ENCODE measurements at places on chromosomes 7 and 10. TPM values are rescaled to one million over a fixed set of nuclear protein-coding genes. Genes with fewer than 3 reads are reported as not detected.
A peak's percentile ranks its signal among the peaks of the same experiment; 100 is the strongest.

GIMAP8 gene
- total RNA-seq, result 67.5 TPM

MBL2 gene
- not detected for total RNA-seq

PAPOLB gene
- 0.07 TPM for total RNA-seq

DYNC1I1 gene
- 3.3 TPM for total RNA-seq

LRRC61 gene
- 0.39 TPM for total RNA-seq

GRCh38 chr7:34752929-34753328, 94.9 kb downstream of the NPSR1 start:
- DNase-seq, result no peak
- H3K4me3 ChIP-seq, result no peak overlapping the region
- no peaks in the 10 kb centered on the region for H3K27me3 ChIP-seq
- peaks cover 12% of the 10 kb centered on the region for H3K4me1 ChIP-seq

GRCh38 chr7:99305473-99306260, 20.0 kb upstream of the ARPC1A start:
- no peaks in the 10 kb centered on the region for H3K36me3 ChIP-seq
- no peak overlapping the region for H3K27ac ChIP-seq
- no peak overlapping the region for H3K4me3 ChIP-seq

- no peaks in the 10 kb centered on the region for H3K27me3 ChIP-seq
- H3K36me3 ChIP-seq, result no peaks in the 10 kb centered on the region
- H3K4me3 ChIP-seq, result no peak overlapping the region
- DNase-seq, result no peak
- peaks cover 5% of the 10 kb centered on the region for H3K4me1 ChIP-seq
- H3K27ac ChIP-seq, result no peak overlapping the region
Measured at GRCh38 chr7:96033009-96033598, 260.8 kb downstream of the DYNC1I1 start.

DNA sequence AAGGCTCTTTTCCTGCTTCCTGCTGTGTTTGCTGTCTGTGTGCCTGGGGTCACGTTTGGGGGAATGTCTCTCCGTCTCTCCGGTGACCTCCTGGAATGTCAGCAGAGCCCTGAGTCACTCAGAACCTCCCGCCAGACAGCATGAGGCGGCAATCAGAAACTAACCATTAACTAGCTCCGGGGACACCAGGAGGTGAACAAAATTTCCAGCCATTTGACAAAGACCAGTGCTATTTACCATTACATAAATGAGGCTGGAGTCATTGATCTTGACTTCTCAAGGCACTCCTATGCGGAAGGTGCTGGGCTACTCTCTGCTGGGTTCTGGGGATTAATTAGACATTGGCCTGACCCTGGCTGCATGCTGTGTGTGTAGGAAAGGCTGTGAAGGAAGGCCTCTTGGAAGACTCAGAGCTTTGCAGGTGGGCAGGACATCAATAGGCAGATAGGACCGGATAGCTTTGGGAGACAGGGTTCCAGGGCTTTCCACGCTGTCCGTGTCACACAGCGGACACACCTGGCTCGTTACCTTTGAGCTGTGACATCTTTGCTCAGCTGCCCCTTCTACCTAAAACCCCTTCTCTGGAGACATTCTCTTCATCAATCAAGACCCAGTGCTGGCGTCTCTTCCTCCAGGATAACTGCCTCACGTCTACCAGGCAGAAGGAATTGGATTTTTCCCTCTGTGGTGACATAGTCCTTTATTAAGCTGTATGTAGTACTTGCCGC, 77.0 kb downstream of the PFKFB3 start:
- DNase-seq, result peak; percentile 32
- H3K4me3 ChIP-seq, result no peak overlapping the region
- no peaks in the 10 kb centered on the region for H3K27me3 ChIP-seq
- H3K36me3 ChIP-seq, result no peaks in the 10 kb centered on the region

DNA sequence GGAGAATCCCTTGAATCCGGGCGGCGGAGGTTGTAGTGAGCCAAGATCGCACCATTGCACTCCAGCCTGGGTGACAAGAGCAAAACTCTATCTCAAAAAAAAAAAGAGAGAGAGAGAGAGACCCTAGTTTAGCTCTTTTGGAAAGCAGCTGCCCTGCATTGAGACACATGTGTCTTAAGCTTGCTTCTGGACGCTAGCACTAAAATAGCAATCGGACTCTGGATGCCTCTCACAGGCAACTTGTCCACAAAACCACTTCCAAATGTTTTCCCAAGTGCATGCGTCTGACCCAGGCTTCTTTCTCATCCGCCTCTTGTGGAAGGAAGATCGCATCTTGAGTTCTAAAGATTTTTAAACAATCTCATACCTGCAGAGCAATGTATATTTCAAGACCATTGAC, 182.7 kb downstream of the CUX1 start:
- no peaks in the 10 kb centered on the region for H3K36me3 ChIP-seq
- H3K4me1 ChIP-seq, result no peaks in the 10 kb centered on the region
- H3K27me3 ChIP-seq, result no peaks in the 10 kb centered on the region
- H3K4me3 ChIP-seq, result no peak overlapping the region

DNA sequence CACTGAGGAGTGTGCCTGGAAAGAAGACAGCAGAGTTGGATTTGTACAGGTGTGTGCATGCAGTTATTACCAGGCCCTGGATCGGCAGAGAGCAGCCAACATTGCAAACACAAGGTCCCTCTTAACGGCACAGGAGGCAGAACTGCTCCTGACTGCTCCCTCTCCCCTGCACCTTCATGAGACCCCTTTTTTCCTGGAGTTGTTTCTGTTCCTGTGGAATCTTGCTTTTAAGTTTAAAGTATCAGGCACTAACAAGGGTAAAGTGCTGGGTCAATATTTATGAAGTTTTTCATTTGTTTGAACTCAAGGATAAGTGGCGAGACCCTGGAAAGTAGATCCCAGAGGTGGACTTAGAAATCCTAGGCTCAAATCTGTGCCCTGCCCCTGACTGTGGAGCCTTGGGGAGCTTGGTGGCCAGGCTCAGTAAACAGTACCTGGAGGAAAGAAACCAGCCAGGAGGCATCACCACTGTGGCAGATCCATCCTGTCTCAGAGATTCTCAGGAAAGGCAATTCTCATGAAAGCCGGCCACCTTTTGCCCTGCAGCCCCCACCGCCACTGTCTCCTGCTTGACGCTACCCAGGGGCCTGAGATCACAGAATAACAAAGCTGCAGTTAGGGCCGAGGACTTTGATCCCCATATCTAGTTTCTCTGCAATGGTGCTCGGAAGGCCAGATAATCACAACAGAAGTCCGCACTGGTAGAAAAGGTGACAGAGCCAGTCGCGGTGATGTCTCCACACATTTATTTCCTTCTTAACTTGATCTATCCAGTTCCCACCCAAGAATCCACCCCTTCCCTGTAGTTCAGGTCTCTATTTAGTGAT, 36.7 kb downstream of the DDC start:
- H3K4me1 ChIP-seq, result peaks cover 7% of the 10 kb centered on the region
- no peak for DNase-seq
- peaks cover 4% of the 10 kb centered on the region for H3K27me3 ChIP-seq
- H3K4me3 ChIP-seq, result no peak overlapping the region

DNA sequence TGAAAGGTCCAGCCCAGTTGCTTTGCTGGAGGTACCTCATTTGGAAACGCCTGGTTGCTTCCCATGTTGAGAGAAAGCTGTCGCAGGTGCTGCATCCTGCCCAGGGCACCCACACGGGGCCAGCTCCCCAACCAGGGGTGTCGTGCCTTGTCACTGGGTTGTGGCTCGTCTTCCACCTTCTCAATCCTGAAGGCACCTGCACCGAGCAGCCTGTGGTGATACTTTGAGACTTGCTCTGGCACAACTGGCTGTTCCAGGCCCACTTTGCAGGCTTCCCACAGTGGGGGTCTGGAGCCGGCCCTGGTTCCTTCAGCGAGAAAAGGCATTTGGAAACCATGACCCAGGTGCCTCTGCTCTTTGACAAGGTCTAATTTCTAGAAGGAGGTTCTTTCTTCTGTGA, 197.3 kb upstream of the PPP2R2D start:
- no peaks in the 10 kb centered on the region for H3K36me3 ChIP-seq
- H3K4me1 ChIP-seq, result no peaks in the 10 kb centered on the region
- H3K27me3 ChIP-seq, result no peaks in the 10 kb centered on the region
- H3K27ac ChIP-seq, result no peak overlapping the region

DNA sequence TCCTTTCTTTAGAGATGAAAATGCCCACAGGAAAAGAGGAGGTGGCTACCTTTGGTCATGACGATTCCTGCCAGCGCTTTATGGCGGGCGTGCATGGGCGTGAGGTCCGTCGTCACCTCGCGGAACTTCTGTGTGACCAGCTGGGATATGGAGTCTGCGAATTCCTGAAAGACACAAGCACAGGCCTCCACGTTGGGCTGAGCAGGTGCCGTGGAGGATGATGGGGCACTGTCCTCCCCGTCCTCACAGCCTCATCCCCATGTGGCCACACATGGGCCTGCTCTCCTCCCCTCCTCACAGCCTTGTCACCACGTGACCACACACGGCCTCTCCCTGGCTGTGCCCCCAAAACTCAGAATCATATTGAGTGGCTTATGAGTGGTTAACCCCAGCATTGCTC, 214.7 kb downstream of the WDR37 start:
- no peak overlapping the region for H3K27ac ChIP-seq
- H3K27me3 ChIP-seq, result no peaks in the 10 kb centered on the region
- no peak for DNase-seq

DNA sequence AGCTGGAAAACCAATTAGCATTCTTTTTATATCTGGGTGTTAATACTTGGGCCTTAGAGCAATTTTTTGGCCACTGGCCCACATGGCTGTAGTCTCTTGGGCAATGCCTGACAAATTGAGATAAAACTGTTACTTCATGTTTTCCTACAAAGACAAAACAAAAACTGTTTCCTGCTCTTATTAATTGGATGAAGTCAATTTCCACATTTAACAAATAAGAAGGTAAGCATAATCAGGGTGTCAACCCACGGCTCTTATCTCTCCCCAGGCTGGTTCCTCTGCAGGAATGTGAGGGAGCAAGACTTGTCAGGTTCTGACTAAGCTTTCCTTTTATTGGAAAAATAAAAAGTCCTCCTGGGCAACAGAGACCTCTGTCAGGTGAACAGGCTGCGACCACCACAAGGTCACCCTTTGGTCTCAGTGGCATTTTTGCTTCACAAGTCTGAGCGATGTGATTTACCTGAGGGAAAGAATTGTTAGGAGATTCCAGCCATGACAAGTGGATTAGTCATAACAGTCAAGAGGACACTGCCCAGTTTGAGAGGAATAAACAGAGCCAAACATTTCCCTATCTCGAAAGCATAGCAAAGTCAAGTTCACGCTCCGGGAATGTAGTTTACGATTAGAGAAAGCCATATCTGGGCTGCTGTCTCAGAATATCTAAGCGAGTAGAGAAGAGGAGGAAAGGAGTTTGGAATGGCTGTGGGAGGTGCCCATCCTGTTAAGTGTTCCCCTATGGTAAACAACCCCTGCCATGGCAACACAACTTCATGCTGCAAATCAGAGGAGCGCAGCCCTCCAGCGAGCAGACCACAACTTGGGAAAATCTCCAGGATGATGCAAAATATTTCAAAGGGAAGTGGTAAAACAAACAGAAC, 144.4 kb downstream of the TES start:
- H3K4me3 ChIP-seq, result no peak overlapping the region
- H3K4me1 ChIP-seq, result peaks cover 63% of the 10 kb centered on the region
- peak; percentile 99 for DNase-seq

GRCh38 chr10:35223016-35223415, 96.4 kb downstream of the CREM start:
- DNase-seq, result no peak
- H3K27me3 ChIP-seq, result no peaks in the 10 kb centered on the region
- H3K4me1 ChIP-seq, result peaks cover 21% of the 10 kb centered on the region
- H3K27ac ChIP-seq, result no peak overlapping the region
- H3K4me3 ChIP-seq, result no peak overlapping the region
- H3K36me3 ChIP-seq, result no peaks in the 10 kb centered on the region

- peaks cover 6% of the 10 kb centered on the region for H3K36me3 ChIP-seq
- H3K27ac ChIP-seq, result no peak overlapping the region
- no peak overlapping the region for H3K4me3 ChIP-seq
Measured at GRCh38 chr10:69172241-69172982, 7.6 kb upstream of the SUPV3L1 start.

- H3K4me1 ChIP-seq, result no peaks in the 10 kb centered on the region
- H3K4me3 ChIP-seq, result no peak overlapping the region
- no peaks in the 10 kb centered on the region for H3K36me3 ChIP-seq
- no peak for DNase-seq
- H3K27ac ChIP-seq, result no peak overlapping the region
Measured at GRCh38 chr10:129775681-129776080, 188.4 kb downstream of the EBF3 start.

All from endothelial cell of umbilical vein (primary cell).